Activated CD8-positive, alpha-beta memory T cell treated with anti-CD3 and anti-CD28 coated beads, Interleukin-2, amount 10 ng/mL, durations not matched to agents 7 days and 5 days (primary cell): ENCODE measurements at places on chromosomes 7 and 10.

DNA sequence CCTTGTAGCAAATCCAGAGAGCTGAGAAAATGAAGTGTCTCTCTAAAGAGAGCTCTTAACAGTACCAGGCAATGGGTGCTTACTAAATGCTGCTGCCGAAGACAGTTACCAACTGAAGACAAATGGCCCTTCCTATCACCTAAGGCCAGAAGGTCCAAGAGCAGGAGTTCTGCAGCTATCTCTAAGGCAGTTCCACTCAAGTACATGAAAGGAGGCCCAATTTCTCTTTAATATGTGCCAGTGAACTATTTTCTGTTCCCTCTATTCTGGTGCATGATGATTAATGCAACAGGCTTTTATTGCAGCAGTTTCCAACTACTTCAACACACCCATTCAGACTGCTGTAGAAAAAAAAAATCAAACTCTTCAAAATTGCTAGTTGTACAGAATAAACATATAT is 122.5 kb downstream of the SLC25A13 start:
- no peak for DNase-seq

DNA sequence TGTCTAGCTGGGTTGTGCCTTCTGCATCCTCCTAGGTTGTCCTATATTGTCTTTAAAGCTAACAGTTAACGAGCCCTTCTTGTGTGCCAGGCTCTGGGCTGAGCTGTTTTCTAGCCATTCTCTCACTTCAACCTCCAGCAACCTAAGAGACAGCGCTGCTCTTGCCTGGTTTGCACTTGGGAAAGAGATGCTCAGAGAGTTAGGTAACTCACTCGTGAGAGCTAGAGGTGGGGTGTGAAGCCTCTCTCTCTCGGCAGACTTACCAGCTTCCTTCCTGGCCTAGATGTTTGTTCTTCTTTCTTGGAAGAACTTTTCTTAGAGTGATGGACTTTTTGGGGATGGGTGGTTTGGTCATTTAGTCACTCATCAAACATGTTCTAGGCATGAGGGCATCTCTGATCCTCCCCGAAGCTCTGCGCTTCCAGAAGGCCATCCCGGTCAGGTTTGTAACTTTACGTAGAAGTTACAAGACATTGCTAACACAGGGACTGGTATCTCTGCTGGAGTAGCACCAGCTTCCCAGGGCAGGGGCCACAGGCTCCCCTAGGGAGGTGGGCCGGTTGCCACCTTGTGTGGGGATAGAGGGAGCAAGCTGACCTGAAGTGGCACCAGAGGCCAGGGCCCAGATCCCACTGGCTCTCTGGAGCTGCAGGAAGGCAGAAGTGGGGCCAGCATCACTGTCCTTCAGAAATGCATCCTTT is 14.3 kb downstream of the TSPAN15 start:
- no peak for DNase-seq

DNA sequence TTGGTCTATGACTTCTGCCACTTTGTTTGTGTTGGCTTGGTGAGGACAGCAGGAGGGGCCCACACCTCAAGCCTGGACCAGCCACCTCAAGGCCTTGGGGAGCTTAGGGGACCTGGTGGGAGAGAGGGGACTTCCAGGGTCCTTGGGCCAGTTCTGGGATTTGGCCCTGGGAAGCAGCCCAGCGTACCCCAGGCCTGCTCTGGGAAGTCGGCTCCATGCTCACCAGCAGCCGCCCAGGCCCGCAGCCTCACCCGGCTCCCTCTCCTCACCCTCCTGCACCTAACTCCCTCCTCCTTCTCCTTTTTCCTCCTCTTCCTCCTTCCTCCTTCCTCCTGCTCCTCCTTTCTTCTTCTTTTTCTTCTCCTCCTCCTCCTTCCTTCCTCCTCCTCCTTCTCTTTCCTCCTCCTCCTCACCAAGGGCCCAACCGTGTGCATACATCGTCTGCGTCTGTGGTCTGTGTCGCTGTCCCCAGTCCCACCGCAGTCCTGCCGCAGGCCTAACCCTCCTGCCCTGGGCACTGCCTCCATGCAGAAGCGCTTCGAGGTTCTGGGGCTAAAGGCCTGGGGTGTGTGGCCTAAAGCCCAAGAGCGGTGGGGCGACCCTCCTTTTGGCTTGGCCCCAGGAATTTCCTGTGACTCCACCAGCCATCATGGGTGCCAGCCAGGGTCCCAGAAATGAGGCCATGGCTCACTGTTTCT is 5.3 kb downstream of the EN2 start:
- DNase-seq: no peak

DNA sequence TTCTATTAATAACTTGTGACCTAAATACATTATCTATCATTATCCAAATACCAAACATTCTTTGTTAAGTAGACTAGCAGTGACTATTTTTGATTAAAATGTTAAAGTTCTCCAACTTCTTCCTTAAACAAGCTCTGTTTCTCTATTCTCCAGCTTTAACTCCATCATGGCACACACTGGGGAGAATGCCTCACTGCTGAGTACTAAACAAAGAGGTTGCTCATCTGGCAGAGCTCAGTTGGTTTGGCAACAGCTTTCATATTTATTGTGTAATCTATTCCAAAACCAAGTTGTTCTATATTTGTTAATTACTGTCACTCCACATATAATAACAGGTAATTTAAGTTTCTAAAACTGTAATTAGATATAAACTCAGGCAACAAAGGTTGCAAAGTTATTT is 89.6 kb downstream of the USP6NL start:
- no peak for DNase-seq

DNA sequence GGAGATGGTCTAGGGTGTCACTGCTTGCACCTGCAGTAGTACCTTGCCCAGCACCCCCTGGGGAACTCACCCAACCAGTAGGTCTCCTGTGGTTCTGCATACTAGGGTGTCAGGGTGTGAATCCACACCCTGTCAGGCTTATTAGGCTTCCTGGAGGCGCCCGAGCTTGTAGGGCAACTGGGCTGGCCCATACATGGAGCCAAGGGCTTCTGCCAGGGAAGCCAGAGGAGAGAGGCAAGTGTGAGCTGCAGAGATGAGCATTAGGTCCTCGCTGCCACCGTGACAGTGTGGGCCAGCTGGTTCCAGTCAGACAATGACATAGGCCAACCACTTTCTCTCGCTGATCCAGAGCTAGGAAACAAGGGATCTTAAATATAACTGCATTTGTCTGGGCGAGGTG is 11.2 kb downstream of the MXI1 start:
- peak; percentile 48 for DNase-seq

DNA sequence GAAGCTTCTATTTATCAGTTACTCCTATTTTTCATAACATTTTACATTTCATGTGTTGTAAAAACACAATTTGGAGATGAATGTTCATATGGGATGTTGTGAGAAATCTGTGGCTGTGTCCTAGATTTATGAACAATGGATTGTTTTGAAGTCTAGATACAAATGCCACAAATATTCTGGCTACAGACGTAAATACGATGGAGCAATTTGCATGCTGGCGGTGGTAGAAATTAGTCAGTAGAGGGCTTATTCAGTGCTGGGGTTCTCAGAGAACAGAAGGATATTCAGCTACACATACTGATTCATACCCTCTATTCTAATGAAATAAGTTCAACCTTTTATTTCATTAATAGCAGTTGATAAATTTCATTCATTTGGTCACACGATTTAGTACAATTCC is 48.8 kb downstream of the PLPP4 start:
- DNase-seq: no peak

DNA sequence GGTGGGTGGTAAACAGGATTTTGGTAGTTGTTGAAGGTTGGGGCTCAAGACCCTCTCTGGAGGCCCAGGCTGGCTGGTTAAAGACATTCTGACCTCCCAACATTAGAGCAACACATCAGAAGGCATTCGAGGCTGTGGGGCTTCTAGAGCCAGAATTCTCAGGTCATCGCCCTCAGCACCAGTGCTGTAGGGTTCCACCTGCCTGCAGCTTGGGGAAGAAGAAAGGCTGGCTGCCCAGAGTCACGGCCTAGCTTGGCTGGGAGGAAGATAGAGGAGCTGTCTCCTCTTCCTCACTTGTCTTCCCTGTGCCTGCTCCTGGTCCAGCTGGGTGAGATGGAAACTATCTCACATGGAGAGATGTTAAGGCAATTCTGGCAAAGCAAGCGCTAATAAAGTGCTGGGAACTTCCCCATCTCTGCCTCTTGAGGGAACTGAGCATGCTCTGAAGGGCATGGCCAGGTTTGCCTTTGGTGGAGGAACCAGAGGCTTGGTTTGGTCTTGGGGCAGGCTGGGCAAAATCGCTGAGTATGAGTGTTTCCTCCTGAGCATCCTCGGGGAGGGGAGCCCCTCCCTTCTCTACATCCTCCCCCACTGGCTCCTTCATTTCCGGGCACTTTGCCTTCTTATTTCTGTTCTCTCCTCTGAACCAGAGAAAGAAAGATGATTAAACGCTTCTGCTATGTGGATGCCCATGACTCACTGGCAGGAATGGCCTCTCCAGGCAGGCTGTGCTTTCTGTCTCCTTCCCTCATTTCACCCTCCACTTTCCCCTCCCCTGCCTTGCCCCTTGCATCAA is 509.0 kb upstream of the PODXL start:
- peak; percentile 31 for DNase-seq

GRCh38 chr7:149791-150636 is 42.4 kb upstream of the FAM20C start:
- DNase-seq: peak; percentile 62

DNA sequence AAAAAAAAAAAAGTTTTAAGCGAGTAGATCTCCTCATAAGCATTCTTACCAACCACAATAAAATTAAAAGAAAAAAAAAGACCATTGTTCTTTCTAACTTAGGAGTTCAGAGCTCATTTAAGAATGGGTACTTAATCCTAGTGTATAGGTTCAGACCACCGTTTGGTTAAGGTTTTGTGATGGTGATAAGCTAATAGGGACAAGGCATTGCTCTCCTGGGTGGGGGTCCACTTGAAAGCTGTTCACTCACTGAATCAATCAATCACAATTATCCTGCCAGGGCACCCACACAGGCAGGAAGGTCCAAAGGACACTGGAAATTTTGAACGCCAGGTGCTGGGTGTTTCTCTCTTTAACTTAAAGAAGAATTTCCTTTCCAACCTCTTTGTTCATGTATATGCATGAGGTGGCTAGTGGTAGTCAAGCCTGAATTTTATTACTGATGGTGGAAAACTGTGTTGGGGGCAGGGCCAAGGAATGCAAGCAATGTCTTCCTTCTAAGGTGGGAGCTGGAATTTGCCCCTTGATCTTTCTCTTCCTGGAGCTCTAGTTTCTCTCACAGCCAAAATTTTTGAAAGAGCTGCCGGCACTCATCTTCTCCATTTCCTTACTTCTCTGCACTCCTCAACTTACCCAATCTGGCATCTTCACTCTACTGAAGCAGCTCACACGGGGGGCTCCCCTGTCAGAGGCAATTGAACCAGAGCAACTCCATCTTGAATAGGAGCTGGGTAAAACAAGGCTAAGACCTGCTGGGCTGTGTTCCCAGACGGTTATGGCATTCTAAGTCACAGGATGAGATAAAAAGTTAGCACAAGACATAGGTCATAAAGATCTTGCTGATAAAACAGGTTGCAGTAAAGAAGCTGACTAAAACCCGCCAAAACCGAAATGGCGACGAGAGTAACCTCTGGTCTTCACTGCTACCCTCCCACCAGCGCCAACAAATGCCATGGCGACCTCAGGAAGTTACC is 7.5 kb upstream of the FAM131B start:
- DNase-seq: no peak

DNA sequence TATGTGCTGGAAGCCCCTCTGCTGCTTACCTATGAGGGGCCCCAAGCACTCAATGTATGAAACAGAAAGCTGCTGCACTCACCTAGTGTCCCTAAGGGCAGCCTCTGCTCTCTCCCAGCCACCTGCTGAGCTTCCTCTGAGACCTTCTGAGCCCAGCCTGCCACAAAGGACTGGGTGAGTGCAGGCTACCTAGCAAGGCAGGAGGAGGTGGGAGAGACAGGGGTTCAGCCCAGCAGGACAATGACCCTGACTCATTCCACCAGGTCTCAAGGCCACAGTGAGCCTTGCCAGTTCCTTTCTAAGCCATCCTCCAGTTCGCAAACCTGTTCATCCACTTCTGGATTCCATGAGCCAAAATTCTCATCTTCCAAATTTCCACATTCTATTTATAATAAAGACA is 16.3 kb downstream of the VOPP1 start:
- peak; percentile 31 for DNase-seq

- DNase-seq: no peak
Observed at GRCh38 chr10:114404171-114405010, at the start of gene AFAP1L2. Gene AFAP1L2, minus strand, starts transcription at chr10:114404502. Its CDS starts 47 bp downstream, at chr10:114404455.

DNA sequence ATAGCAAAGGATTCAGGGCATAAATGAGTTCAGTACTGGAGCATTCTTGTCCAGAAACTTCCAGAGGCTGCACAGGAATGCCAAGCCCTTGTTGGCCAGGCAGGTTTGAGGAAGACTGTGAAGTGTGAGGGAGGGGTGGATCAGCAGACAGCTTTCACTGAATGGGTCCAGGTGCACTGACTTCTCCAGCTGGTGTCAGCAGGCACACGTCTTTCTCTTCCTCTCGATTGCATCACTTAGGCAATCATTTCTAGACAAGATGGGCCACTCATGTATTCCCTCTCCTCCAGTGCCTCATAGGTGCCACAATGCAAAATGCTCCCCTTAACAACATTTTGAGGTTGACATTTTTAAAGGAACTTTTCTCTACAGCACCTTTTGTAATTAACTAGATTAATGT is 15.6 kb upstream of the PLEKHS1 start:
- DNase-seq: no peak

- DNase-seq: no peak
Observed at GRCh38 chr10:77675347-77675746, 37.7 kb upstream of the KCNMA1 start.

DNA sequence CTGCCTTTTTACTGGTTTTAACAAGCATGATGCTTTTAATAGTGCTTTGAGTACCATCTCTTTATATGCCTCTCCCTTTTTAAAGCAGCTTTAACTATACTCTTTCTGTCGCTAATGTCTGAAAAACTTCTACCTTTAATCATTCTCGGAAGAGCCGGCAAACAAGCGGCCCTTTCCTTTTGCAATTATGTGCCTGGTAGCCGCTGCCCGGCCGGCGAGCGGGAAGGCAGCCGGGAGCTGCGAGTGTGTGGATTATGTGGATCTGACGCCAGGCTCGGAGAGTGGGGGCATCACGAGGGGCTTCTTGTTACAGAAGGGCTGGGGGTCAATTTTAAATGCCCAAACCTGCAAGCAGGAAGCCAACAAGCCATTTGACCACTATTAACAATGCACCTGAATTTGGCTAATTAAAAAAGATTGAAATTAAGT is 120.9 kb downstream of the BUB3 start:
- DNase-seq: no peak

- no peak for DNase-seq
Observed at GRCh38 chr7:39310699-39311098, 255.5 kb upstream of the YAE1 start.

GRCh38 chr7:21671859-21672258 is 129.0 kb downstream of the DNAH11 start:
- no peak for DNase-seq

- no peak for DNase-seq
Observed at GRCh38 chr10:13991353-13991752, 339.4 kb downstream of the FRMD4A start.

- DNase-seq: no peak
Observed at GRCh38 chr7:34776748-34777358, 118.8 kb downstream of the NPSR1 start.
